ENCODE measurements at places on chromosomes 4 and X.

DNA sequence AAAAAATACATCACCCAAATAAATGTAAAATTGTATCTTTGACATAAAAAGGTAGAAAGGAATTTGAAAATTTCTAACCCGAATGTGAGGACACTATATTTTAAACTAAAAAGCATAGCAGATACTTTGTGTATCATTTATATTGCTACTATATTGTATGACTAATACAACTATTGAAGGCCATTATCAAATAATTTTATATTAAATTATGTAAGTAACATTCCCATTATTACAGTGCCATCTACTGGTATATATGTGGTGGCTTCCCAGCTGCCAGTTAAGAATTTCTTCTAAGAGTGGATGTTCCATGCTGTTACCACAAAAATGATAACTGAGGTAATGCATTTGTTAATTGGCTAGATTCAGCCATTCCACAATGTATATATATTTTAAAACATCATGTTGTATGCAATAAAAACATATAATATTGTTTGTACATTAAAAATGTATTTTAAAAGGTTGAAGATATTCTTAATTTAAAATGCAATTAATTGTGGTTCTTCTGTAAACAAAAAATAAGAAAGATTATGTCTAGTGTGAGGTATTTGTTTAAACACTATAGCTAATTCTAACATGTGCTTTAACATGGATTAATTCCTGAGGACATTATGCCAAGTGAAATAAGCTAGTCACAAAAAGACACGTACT, 65.3 kb downstream of the EGF start:
- DNase-seq: peak; percentile 19

GRCh38 chr4:36919721-36920120, 324.8 kb upstream of the NWD2 start:
- DNase-seq: no peak

DNA sequence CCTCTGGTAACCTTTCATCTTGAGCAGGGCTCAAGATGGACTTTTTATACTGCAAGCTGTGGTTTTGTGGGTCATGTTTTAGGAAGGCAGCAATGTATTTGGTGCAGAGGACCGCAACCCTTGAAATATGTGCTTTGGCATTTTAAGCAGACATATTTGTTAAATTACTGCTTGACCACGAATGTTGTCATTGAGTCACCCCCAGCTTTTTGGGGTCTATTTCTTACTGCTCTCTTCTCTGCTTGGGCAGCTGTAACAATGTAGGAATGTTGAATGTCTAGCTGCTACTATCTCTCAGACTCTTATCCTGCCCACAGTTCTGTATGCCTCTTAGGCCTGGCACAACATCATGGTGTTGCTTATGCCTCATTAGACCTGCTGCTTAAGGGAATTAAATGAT, 6.0 kb downstream of the RBPJ start:
- DNase-seq: no peak

GRCh38 chrX:121283921-121284320, 236.5 kb downstream of the GLUD2 start:
- no peak for DNase-seq

GRCh38 chr4:3368334-3368733, 73.4 kb upstream of the HGFAC start:
- no peak for DNase-seq

DNA sequence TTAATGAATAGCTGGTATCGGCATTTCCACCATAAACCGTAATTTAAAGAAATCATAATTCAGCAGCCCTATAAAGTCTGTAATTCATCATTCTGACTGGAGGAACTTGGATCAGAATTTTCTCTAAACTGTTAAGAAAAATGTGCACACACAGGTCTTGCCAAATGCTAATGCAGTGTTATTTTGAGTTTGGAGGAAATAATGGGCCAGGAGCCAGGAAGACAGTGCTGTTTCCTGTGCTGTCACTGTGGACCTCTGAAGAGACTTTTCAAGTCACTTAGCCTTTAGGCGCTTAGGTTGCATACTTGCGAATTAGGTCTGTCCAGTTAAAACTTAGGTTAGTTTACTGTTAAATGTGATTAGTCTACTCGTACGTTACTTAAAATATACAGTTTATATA, 137.5 kb upstream of the ANXA3 start:
- DNase-seq: no peak

GRCh38 chr4:8793571-8794160, 78.0 kb downstream of the HMX1 start:
- no peak for DNase-seq

GRCh38 chrX:2484256-2484655, 16.5 kb downstream of the DHRSX start:
- no peak for DNase-seq

- DNase-seq: no peak
These were observed 50.5 kb downstream of the MOSPD2 start for GRCh38 chrX:14923761-14924160.

- no peak for DNase-seq
These were observed 1.2 kb upstream of the NMU start for GRCh38 chr4:55637272-55637820.

- DNase-seq: no peak
These were observed 242.9 kb upstream of the NEIL3 start for GRCh38 chr4:177066746-177067145.

GRCh38 chr4:153771046-153771445, 11.2 kb upstream of the RNF175 start:
- DNase-seq: no peak

DNA sequence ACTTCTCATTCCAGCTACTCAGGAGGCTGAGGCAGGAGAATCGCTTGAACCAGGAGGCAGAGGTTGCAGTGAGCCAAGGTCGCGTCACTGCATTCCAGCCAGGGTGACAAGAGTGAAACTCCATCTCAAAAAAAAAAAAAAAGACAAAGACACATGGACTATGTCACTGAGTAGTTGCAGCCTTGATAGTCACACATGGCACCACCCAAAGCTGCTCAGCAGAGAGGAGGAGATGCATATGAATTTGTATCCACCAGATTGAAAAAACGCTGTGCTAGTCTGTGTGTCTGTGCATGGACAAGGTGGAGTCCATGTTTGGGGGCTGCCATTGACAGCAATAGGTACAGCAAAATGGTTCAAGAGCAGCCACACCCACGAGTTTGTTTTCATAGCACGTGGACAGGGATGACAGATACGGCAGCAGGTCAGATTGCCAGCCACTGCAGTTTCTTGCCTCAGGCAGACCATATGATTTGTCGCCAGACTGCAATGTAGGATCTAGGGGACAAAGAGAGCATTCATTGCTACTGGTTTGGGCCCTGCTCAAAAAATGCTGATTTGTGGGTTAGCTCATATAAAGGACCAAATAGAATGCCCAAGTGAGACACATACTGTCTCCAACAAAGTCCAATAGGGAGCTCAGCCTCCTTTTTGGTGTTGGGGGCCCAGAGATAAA, 89.9 kb downstream of the CEP135 start:
- no peak for DNase-seq

- DNase-seq: peak; percentile 66
These were observed 114.5 kb downstream of the ADRA2C start for GRCh38 chr4:3880615-3881120.

GRCh38 chrX:56813318-56813837, 84.3 kb downstream of the NBDY start:
- no peak for DNase-seq

GRCh38 chr4:52173470-52174045, 122.5 kb downstream of the SPATA18 start:
- no peak for DNase-seq

DNA sequence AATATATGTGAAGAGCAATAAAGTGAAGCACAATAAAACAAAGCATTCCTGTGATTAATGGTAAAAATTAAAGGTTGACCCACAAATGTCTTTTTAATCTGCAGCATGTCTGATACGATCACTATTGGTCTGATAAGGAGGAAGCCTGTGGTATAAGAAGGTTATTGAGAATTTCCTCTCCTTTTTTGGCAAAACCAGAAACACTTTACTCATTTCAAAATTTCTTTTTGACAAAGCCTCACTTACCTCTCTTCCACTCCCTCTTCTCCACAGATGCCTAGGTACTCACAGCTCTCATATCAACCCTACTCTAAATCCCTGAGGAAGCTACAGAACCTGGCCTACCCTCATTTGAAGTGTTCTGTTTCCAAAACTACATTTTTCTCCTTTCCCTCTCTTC, 56.1 kb downstream of the TSPAN5 start:
- no peak for DNase-seq

GRCh38 chrX:72498782-72499181, 73.9 kb downstream of the HDAC8 start:
- no peak for DNase-seq

DNA sequence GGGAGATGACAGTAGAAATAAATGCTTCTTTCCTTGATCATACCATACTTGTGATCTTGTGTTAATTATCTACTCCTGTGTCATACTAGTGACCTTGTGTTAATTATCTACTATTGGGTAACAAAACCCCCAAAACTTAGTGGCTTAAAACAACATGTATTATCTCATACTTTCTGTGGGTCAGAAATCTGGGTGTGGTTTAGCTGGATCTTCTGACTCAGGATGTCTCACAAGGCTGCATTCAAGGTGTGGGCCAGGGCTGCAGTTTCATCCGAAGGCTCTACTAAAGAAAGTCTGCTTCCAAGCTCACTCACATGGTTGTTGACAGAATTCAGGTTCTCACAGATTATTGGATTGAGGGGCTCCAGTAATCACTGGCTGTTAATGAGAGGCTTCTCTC, 70.3 kb upstream of the NDP start:
- no peak for DNase-seq

GRCh38 chrX:10628906-10629305, 8.5 kb upstream of the MID1 start:
- DNase-seq: no peak

DNA sequence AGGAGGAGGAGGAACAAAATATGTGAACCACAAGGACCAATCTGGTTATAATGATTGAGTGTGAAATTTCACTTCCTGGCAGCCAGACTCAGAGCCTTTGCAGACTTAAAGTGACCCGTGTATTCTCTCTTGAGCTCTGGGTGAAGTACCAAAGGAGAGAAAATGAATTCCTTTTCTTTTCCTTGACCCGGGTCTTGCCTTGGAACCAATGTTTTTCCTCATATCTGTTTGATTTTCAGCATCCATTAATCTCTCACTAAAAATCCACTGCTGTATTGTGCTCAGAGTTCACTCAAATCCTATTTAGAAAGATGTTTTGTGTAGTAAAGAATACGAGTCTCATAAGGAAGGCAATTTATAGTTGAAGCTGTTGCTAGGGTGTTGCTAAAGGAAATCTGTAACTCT, 78.3 kb upstream of the C1QTNF7 start:
- DNase-seq: no peak

- DNase-seq: peak; percentile 19
These were observed 57.6 kb downstream of the PROM1 start for GRCh38 chr4:16026160-16026761.

- DNase-seq: no peak
These were observed 494.3 kb downstream of the IDS start for GRCh38 chrX:149010853-149011224.

DNA sequence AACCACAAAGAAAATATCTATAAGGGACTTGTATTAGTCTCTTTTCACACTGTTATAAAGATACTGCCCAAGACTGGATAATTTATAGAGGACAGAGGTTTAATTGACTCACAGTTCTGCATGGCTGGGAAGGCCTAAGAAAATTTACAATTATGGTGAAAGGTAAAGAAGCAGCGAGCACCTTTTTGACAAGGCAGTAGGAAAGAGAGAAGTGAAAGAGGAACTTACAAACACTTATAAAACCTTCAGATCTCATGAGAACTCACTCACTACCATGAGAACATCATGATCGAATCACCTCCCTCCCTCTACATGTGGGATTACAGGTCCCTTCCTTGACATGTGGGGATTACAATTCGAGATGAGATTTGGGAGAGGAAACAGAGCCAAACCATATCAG, 856.0 kb downstream of the TRAM1L1 start:
- DNase-seq: no peak

DNA sequence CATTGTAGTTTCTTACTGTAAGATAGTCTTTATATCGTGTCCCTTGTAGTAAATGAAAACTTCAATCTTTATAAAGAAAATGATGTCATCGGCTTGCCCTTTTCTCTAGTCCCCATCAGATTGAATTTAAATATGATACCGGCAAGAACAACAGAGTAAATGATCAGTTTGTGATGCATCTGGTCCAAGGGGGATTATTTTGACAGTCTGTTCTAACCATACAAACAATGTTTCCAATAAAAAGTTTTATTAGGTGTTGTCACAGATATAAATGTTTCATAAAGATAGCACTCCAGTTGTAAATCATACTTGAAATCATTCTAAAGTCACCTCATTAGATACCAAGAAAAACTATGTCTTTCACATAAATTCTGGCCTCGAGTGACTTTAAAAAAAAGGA, 72.3 kb downstream of the SLC9A6 start:
- no peak for DNase-seq

GRCh38 chr4:141642711-141643110, 6.3 kb downstream of the IL15 start:
- no peak for DNase-seq

- no peak for DNase-seq
These were observed 75.9 kb downstream of the COQ2 start for GRCh38 chr4:83208371-83209365.

DNA sequence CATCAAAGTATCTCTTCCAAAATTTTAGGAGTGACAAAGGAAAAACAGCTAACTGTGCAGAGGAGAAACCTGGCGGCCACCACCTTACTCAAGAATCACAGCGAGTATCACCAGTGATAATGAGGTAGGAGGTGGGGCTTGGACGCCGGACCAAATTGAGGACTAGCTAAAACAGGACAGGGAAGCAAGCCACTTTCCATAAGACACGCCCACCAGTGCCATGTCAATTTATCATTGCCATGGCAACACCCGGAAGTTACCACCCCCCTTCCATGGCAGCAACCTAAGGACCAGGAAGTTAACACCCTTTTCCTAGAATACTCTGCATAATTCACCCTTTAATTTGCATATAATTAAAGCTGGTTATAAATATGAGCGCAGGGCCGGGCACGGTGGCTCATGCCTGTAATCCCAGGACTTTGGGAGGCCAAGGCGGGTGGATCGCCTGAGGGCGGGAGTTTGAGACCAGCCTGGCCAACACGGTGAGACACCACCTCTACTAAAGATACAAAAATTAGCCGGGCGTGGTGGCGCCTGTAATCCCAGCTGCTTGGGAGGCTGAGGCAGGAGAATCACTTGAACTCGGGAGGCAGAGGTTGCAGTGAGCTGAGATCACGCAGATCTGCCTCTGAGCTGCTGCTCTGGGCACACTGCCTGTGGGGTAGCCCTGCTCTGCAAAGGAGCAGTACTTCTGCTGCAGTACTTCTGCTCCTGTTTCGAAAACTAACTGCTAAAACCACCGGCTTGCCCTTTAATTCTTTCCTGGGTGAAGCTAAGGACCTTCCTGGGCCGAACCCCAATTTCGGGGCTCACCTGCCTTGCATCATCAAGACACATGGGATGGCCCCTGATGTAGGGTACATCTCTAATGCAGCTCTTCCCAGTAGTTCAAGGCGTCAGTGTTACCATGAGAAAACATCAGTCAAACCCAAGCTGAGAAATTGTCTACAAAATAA, 116.7 kb downstream of the HMX1 start:
- DNase-seq: no peak

DNA sequence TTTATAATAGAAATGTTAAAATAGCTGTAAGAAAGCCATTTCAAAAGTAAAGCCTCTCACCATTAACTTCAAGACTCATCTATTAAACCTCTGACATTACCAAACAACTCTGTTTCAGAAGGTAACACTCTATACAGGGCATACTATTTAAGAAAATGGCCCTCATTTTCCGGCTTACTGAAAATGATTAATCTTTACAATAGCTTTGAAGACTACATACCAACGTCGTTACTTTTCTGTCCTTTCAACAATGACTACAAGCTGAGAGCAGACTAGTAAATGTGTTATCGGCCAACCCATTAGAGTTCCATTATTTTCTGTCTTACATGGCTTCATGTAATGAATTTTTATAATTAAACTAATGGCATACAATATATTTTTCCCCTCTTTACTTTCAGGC, 593.6 kb upstream of the FTHL17 start:
- no peak for DNase-seq

Data from NCI-H1092 treated with DMSO at 0.1 percent for 48 hours (cell line).